ENCODE measurements at places on chromosomes 16 and 17. TPM values are rescaled to one million over a fixed set of nuclear protein-coding genes. Genes with fewer than 3 reads are reported as not detected.

PERCC1 gene
- not detected for total RNA-seq

CCDC154 gene
- 2.6 TPM for total RNA-seq

TBC1D3E gene
- total RNA-seq, result not detected

G6PC1 gene
- not detected for total RNA-seq

UQCRC2 gene
- 217 TPM for total RNA-seq

ALKBH5 gene
- 118 TPM for total RNA-seq

TMC5 gene
- not detected for total RNA-seq

MT1A gene
- not detected for total RNA-seq

CDC6 gene
- total RNA-seq, result 5.7 TPM

PLCG2 gene
- 3.8 TPM for total RNA-seq

TEX19 gene
- total RNA-seq, result not detected

HOXB6 gene
- not detected for total RNA-seq

PRSS36 gene
- total RNA-seq, result 0.39 TPM

WFDC1 gene
- not detected for total RNA-seq

AGRP gene
- total RNA-seq, result not detected

TNK1 gene
- total RNA-seq, result 4.8 TPM

MYH2 gene
- total RNA-seq, result not detected

SULT1A4 gene
- 0.54 TPM for total RNA-seq

TMEM256 gene
- 23.0 TPM for total RNA-seq

ROGDI gene
- 15.9 TPM for total RNA-seq

FSCN2 gene
- 0.74 TPM for total RNA-seq

KRTAP3-2 gene
- total RNA-seq, result not detected

SMTNL2 gene
- total RNA-seq, result not detected

NPB gene
- total RNA-seq, result not detected

TBC1D28 gene
- not detected for total RNA-seq

AHSP gene
- total RNA-seq, result not detected

SMIM36 gene
- total RNA-seq, result not detected

FLII gene
- 344 TPM for total RNA-seq

IL34 gene
- total RNA-seq, result not detected

ST6GALNAC1 gene
- 8.5 TPM for total RNA-seq

CLEC18B gene
- 0.91 TPM for total RNA-seq

UTS2R gene
- total RNA-seq, result not detected

CBFA2T3 gene
- 1.3 TPM for total RNA-seq

TERB1 gene
- 0.20 TPM for total RNA-seq

MMP15 gene
- total RNA-seq, result 0.27 TPM

TBX6 gene
- 0.42 TPM for total RNA-seq

WIPI1 gene
- total RNA-seq, result 5.1 TPM

VPS25 gene
- total RNA-seq, result 29.4 TPM
